ENCODE measurements at places on chromosomes 1 and 21.

DNA sequence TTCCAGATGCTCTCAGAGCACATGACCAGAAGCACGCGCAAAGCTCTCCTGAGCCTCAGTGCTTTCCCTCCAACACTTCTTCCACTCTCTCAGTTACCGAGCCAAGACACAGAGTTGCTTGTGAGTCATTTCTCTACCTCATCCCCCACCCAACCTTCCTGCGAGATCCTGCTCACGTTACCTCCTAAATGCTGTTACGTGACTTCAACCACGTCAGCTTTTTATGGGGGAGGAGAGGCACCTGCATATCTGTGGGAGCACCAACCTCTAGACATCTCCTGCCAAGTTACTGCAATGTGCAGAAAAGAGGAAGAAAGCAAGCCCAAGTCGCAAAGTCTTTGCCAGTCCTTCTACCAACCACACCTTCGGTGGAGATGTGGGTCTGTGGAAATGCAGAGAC is 27.2 kb upstream of the ERG start:
- no peak for DNase-seq

DNA sequence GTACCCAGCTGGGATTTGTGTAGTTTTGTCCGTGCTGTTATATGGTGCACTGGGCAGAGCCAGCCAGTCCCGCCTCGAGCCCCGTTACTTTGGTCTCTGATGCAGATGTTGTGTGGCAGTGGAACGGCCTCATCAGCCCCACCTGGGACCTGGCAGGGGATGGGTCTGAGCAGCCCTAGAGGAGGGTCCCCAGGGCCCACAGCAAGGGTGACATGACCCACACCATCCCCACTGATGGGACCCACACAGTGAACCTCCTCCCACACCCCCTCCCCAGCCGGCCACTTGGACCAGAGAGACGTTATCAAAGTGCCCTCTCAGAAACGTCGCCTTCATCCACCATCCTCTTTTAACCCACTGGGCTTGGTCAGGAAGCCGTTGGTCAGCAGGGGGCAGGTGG is 42.0 kb upstream of the PCBP3 start:
- DNase-seq = no peak

GRCh38 chr1:86445919-86446318 is 21.9 kb downstream of the CLCA2 start:
- DNase-seq = no peak

DNA sequence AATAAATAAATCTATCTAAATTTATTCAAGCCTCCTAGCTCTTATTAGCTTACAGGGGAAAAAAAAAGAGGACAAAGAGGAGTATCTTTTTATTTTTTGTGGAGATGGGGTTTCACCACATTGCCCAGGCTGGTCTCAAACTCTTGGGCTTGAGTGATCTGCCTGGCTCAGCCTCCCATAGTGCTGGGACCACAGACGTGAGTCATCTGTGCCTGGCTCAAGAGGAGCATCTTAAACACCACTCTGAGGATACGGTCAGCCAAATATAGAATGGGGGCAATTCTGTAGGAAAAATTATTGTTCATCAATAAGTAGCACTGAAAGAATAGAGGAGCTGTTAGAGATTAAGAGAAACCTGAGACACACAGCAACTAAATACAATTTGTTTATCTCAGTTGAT is 24.1 kb downstream of the SLC45A3 start:
- DNase-seq = no peak

DNA sequence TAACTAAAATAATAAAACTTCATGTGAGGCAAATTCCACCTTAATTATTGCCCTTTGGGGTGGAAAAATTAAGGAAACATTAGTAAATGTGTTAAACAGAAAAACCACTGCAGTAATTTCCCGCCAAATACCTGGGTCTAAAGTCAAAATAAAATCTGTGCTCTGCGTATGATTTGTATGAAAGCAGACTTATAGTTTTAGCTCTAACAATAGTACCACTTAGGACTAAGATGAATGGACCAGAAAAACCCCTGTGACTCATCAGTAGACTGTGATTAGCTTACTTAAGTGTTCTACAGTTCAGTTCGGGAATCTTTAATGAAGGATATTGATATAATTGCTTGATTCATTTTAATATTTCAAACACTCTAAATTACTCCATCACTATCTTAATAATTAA is 23.3 kb upstream of the C1orf105 start:
- DNase-seq = no peak

DNA sequence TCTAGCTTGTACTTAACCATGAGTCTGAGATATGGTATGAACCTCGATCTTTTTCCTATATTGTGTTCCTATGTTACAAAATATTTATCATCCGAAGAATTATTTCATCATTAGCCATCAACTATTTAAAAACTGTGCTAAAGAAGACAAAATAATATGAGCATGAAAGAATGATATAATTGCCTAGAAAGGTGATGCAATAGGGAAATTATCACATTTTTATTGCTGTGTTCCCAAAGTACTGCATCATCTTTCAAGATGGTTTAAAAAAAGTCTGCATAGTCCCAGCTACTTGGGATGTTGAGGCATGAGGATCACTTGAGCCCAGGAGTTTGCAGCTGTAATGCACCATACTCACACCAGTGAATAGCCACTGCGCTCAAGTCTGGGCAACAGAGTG is 126.7 kb downstream of the APP start:
- DNase-seq = no peak

DNA sequence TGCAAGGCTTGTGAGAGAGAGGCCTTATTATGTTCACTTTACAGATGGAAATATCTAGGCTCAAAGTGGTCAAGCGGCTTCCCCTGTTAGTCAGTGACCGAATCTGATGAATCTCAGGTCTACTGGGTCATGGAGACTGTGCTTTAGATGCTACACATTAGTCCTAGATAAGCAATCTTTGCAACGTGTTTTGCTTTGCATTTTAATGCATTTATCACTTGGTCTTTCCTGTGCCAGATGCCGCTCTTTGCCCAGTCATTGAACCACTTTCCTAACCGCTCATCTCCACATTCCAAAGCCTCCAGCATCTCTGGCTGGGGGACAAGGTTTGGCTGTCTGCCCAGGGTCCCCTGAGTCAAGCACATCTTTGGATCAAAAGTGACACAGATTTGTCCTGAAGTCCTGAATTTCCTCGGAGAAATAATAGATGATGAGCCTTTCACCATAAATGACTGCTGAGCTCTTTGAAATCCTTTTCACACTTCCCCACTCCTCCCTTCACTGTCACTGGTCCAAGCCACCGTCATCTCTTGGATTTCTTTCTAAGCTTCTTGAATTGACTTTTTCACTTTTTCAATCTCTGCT is 96.0 kb upstream of the USP24 start:
- no peak for DNase-seq
